Heart right ventricle (tissue), 16 donors: ENCODE measurements at places on chromosomes 7 and 10.

DNA sequence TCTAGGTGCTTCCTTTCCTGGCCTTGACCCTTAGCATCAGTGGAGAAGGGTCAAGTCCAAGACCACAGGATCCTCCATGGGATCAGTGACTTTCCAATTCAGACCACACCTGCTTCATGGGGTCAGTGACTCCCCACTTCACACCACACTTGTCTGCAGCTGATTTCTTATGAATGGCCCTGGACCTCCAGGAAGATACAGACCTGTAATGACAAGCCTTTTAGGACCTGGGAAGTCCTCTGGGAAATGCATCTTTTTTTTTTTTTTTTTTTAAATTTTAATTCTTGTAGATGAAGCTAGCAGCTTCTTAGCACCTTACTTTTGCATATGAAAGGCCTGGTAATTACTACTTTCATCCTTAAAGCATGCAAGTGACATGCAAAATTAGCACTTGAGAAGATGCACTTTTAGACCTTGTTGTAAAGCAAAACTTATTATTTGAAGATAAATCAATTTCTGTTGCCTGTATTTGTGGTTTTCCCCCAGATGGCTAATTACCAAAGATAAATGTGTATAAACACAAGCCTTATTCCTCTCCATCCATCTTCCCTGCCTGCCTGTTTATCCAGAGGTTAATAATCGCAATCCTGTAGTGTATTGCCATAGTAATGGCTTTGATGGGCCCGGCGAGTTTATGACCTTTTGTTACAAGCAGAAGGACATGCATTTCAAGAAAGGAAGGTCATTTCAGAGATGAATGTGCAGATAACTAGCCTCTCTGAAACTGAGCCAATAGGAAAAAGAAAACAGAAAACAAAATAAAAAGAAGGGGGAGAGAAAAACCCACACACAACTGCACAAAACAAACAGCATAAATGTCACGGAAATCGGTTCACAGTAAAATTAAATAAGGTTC is 1018.7 kb downstream of the TYW1 start:
- DNase-seq, result no peak

GRCh38 chr10:93954299-93954698 is 39.4 kb upstream of the PLCE1 start:
- DNase-seq, result no peak

- DNase-seq, result no peak
These were observed 21.6 kb downstream of the PDZD8 start for GRCh38 chr10:117353684-117354083.

GRCh38 chr10:7000061-7000460 is 410.8 kb downstream of the SFMBT2 start:
- DNase-seq, result no peak

DNA sequence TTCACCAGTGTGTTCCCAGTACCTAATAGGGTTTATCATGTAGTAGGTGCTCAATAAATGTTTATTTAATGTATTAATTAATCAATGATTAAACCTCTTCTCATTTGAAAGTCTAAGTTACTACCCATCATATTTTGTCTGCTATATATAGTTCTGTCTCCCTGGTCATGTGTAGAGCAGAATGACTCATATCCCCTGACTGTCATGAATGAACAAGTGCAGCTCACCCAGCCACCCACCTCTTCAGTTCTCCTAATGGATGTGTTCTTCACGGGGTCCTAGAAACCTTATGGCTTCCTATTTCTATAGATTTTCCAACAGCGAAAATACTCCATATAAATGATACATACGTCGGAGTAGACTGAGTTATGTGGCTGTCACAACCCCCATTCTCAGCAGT is 64.5 kb downstream of the HIF1AN start:
- DNase-seq, result no peak

- no peak for DNase-seq
These were observed 14.0 kb downstream of the PNPLA8 start for GRCh38 chr7:108511939-108512338.

DNA sequence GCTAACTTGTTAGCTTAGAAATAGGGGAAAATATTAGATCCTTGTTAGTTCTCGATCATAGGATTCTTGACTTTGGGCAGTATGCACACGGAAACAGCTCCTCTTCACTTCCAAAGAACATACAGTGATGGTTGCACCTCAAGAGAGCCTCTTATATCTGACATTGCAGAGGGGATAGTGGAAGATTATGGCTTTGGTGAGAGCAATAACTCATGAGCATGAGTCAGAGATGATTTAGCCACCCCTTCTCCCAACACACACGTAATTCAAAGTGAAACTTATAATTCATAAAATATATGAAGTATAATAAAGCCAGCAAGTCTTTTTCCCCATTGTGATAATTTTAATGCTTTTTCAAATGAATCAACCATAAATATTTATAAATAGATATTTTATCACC is 683.7 kb downstream of the POM121L12 start:
- no peak for DNase-seq

DNA sequence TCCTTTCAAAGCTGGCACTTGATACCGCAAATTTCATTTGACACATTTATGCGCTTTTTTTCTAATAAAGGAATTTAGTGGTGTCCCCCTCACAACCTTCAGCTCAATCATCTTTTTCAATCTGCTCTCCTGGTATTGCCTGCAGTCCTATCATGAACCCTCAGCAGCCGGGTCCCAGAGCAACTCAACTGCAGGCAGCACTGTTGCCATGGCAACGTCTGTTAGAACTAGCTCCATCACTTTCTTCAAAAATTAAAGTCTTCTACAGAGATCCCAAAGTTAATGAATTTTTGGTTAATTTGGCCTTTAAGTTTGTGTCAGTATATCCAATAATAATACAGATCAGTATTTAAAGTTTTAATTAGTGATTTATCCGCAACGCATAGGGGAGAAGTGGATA is 136.1 kb upstream of the TARP start:
- DNase-seq, result no peak

GRCh38 chr7:105978035-105978434 is 15.0 kb downstream of the CDHR3 start:
- peak; percentile 49 for DNase-seq

DNA sequence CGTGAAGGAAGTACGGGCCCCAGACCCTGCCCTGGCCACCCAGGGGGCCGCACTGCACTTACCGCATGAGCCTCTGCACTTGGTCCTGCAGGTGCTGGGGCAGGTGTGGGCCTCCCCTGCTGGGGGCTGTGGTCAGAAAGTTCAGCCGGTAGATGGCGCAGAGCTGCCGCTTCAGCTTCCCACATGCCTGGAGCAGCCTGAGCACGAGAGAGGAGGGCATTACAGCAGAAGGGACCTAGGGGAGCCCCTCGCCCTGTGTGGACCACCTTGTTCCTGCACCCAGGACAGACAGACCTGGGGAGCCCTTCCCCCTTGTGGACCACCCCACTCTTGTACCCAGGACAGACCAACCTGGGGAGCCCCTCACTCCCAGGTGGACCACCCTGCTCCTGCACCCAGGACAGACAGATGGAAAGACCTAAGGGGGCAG is 8.7 kb upstream of the PYROXD2 start:
- DNase-seq, result no peak

DNA sequence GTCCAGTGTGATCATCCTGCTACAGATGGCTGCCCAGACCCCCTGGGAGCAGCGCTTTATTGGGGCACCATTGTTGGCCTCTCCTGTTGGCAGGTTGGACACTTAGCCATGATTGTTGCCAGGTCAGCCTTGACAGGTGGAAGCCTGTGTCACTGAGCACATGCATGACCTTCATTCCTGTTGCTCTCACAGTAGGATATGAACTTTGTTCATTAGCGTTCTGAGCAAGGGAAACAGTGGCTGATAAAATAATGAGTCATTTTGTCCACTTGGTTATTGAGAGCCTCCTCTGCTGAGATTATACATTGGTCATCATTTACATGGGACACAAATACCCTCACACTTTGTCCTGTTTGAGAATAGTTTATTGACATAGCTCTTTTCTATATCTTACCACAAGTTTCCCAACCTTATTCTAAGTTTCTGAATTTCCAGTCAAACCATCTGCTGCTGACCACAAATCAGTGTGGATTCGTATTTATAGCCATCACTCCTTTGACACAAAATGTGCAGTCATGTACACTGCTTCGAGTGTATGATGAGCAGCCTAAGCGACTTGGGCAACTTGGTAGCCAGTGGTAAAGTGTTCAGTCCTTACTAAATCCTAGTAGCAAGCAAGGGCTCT is 102.6 kb downstream of the TPST1 start:
- peak; percentile 10 for DNase-seq

DNA sequence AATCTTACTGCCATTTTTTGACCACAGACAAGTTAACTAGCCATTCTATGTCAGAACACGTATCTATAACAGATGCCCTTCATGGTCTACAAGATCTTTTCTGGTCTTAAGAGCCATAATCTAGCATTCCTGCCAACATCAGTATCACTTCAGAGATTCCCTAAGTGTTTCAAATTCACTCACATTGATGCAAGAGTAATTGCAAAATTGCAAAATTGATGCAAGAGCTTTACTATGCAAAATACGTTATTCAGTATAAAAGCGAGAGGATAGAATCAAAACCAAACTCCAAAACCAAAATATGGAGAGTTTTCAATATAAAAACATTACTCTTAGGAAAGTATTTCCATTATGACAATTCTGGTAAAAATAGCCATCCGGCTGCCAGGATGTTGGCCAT is 38.1 kb upstream of the PPP1R17 start:
- DNase-seq, result no peak

GRCh38 chr7:25989140-25989705 is 162.8 kb upstream of the NFE2L3 start:
- DNase-seq, result no peak

DNA sequence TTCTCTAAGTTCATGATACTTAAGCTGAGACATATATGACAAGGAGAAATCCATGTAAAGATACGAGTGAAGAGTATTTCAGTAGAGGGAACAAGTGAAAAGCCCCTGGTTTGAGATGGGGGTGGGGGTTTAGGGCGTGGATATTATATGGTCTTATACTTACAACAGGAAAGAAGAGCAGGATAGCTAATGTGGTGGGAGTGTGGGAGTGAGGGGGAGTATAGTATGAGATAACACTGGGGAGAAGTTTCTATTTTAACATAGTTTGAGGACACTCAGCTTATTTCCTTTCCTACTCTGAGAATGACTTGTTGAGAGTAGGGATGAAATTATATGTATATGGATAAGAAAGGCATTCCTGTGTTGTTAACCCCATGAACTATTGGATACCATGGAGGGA is 36.5 kb downstream of the MCU start:
- no peak for DNase-seq

GRCh38 chr10:64731016-64731415 is 1209.8 kb downstream of the REEP3 start:
- no peak for DNase-seq

GRCh38 chr10:64397125-64397524 is 875.9 kb downstream of the REEP3 start:
- no peak for DNase-seq

DNA sequence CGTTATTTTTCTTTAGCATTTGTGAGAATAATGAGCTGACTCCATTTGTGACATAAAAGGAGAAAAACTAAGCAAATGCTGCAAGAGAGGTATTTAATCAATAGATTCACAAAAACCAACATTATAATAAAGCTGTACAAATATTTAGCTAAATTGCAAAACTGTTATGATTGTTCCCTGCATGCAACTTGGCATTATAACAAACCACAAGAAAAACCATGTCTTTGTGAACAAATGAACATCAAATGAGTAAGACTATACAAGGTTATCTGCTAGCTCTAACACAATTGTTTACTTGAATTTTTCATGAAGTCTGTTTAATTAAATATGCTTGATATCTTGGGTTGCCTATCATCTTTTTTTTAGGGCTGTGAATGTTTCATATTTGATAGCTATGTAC is 50.8 kb upstream of the PPP1R9A start:
- no peak for DNase-seq

DNA sequence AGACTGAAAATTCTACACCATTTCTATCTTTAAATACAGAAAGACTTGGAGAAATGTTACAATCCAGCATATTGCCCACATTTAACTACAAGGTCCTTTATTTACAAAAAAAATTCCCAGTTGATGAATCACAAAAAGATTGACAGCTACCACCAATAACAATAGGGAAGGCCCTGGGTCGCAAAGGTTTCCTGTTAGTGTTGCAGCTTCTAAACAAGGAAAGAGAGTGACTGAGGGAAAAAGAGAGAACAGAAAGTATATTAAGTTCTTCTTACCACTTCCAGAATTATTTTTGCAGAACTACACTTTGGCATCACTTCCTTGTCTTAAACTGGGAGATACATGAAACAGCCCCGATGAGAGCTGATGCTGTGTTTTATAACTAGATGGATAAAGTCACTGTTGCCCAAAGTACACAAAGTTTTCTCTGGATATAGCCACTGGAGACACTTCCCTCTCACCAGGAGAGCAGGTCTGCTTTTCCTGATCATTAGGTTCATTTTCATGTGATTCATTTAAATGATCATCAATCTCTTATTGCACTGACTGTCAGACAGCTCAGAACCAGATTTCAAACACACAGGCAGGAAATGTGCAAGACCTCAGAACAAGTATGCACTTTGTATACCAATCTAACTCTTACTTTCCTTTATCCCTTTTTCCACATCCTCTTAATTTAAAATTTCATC is 57.0 kb downstream of the SHTN1 start:
- DNase-seq, result no peak

DNA sequence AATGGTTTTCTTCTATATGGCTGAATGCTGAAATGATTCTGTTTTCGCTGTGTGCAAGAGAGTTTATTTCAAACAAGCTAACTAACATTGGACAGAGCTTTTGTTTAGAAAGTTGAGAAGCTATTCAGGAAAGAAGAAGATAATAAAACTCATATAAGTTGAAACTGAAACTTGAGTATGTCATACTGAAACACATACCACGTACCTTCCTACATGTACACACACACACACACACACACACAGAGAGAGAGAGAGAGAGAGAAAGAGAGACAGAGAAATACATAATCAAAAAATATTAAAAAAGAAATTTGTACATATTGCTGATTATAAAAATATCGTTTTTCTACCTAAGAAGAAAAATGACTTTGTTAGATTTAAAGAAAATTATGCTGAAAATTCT is 561.9 kb upstream of the KCND2 start:
- DNase-seq, result no peak

GRCh38 chr7:12529971-12530710 is 40.4 kb upstream of the SCIN start:
- no peak for DNase-seq

DNA sequence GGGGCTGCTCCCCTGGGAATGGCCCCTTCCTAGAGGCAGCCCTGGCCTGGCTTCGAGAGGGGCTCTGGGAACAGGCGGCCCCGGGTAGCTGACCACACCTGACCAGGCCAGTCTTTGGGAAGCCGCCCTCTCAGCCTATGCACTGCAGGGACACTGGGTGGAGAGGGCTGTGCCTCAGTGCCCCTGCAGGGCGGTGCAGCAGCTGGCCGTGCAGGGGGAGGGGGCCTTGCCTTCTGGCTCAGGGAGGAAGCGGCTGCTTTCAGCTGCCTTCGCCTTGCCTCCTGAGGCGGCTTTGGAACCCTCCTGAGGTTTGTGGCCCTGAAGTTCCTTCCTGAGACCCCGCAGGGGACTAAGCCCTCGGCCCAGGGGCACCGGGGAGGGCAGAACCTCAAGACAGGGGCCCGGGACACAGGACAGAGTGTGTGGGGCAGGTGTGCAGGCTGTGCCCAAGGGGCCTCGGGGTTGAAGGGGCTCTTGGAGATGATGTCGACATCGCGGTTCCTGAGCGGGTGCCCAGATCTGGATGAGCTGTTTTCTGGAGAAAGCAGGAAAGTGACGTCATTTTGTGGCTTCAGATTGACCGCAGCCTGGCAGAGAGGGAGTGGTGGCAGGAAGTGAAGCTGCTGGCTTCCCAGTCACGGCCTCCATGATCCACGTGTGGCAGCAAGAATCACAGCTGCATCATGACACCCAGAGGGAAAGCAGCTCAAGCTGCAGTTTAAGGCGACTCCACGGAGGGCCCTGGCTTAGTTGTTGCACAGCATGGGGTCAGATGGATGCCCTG is 17.7 kb downstream of the ADAM8 start:
- peak; percentile 72 for DNase-seq

- DNase-seq, result no peak
These were observed 260.8 kb downstream of the FGFR2 start for GRCh38 chr10:121337427-121337826.
